ENCODE measurements at places on chromosomes 2 and 18. TPM values are rescaled to one million over a fixed set of nuclear protein-coding genes. Genes with fewer than 3 reads are reported as not detected.

The CCBE1 gene
- 1.2 TPM for total RNA-seq

The CRYGC gene
- total RNA-seq = not detected

The IL1R2 gene
- total RNA-seq = 0.46 TPM

The TCF4 gene
- total RNA-seq = 235 TPM

The HAAO gene
- total RNA-seq = not detected

The SAP130 gene
- total RNA-seq = 2.6 TPM

The ONECUT2 gene
- total RNA-seq = under 0.01 TPM

The POTEI gene
- total RNA-seq = under 0.01 TPM

The DLX2 gene
- total RNA-seq = not detected

The B3GNT7 gene
- under 0.01 TPM for total RNA-seq

The GALNT14 gene
- 2.6 TPM for total RNA-seq

The NT5DC4 gene
- total RNA-seq = not detected

The ANKRD29 gene
- total RNA-seq = not detected

The RAB6D gene
- total RNA-seq = under 0.01 TPM

The FSHR gene
- not detected for total RNA-seq

The HOXD8 gene
- total RNA-seq = 7.8 TPM

The DSG2 gene
- total RNA-seq = under 0.01 TPM

The ALLC gene
- not detected for total RNA-seq

The CDH19 gene
- not detected for total RNA-seq

The VWA3B gene
- total RNA-seq = not detected

The OBSL1 gene
- total RNA-seq = 13.2 TPM

All from epithelial cell of umbilical artery (primary cell).